Neural crest cell (in vitro differentiated cells): ENCODE measurements at places on chromosomes 7 and 10.

DNA sequence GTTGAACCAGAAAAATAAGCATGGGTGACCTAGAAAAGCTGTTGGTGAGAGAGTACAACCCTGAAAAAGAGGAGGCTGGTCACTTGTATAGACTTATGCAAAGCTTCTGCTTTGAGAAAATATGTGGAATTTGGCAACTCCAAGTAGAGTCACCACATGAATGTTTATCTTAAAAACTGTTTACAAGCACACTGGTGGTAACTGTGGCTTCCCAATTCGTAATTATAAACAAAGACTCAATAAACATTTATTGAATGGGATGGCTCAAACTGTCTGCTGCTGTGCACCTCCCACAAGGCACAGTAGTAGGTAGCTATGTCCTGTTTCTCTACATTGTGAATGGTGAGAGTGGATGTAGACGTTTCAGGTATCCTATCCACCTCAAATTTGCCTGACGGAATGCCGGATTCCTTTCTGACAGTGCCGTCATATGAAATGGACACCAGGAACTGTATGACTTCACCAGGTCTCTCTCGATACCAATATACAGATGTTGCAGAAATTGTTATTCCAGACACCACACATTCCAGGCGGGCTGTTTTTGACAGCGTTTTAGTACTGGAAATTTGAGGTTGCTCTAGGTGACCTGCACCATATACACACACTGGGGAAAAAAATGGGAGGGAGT is 43.4 kb upstream of the TARP start:
- DNase-seq = no peak

- no peak for DNase-seq
Measured at GRCh38 chr7:120303105-120303504, 30.1 kb downstream of the KCND2 start.

DNA sequence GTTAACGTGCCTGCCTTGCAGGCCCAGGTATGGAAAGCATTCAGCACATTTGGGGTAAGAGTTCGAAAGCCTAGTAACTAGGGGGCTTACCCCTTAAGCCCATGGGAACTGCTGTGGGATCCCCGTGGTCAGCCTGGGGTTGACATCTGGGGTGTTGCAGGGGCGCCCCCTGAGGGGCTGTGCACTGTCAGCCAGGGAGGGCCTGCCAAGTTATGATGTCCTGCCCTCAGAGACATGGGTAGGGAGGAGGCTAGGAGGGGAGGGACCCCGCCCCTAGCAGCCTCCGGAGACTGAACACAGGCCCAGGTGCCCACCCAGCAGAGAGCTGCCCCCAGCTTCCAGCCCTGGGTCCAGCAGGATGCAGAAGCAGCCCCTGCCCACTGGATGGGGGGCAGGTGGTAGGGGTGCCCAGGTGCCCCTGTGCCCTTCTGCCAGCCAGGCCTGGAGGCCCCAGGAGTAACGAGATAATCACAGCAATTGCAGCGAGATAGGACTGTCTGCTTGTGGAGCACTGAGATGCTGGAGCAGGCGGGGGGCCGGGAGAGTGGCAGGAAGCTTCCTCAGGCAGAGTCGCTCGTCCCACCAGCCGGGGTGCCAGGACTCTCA is 153.3 kb downstream of the UBE2H start:
- DNase-seq = no peak

DNA sequence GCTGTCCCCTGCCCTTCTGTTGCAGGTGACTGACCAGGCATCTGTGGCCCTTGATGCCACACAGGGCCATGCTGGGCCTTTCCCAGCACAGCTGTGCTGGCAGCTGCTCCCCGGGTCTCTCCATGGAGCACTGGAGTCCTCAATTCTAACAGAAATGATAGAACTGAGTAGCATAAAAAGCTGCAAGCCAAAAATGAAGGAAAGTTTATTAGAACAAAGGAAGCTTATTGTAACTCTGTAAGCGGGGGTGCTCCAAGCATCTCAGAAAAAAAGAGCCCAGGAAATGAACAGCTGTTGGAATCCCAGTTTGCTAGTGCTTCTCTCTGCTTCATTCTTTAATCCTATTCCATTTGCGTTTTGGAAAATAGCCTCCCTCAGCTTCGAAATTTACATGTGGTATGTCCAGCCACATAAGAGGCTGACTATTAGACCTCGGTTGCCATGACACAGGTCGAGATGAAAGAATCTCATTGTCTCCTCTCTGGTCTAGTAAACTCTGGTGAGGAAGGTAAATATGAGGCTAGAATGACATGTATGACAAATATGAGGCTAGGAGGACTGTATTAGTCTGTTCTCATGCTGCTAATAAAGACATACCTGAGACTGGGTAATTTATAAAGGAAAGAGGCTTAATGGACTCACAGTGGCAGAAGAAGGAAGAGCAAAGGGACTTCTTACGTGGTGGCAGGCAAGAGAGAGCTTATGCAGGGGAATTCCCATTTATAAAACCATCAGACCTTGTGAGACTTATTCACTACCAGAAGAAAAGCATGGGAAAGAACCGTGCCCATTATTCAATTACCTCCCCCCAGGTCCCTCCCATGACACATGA is 23.7 kb downstream of the EPDR1 start:
- DNase-seq = no peak
